ENCODE measurements at places on chromosomes 7 and 10. TPM values are rescaled to one million over a fixed set of nuclear protein-coding genes. Genes with fewer than 3 reads are reported as not detected.

PLXDC2 gene
- total RNA-seq: 6.9 TPM

ADGRA1 gene
- not detected for total RNA-seq

DMBT1 gene
- total RNA-seq: under 0.01 TPM

PIP gene
- total RNA-seq: not detected

SEMA4G gene
- 1.00 TPM for total RNA-seq

SPOCK2 gene
- total RNA-seq: 0.11 TPM

TMUB1 gene
- total RNA-seq: 20.6 TPM

TBX20 gene
- not detected for total RNA-seq

CTTNBP2 gene
- total RNA-seq: 7.0 TPM

SUPV3L1 gene
- 35.7 TPM for total RNA-seq

BMPER gene
- 5.0 TPM for total RNA-seq

SUGCT gene
- 7.2 TPM for total RNA-seq

ATG9B gene
- total RNA-seq: 0.11 TPM

AVL9 gene
- 49.0 TPM for total RNA-seq

OLAH gene
- total RNA-seq: 0.25 TPM

PITX3 gene
- total RNA-seq: not detected

CNPY1 gene
- not detected for total RNA-seq

GSDME gene
- 56.4 TPM for total RNA-seq
